ENCODE measurements at places on chromosomes 11 and 22.
A peak's percentile ranks its signal among the peaks of the same experiment; 100 is the strongest.

GRCh38 chr11:2301631-2302305, at the start of the genes C11orf21 and TSPAN32:
Gene C11orf21 (minus strand): TSS chr11:2301918. CDS start chr11:2301808, 110 bp downstream.
Gene TSPAN32 (plus strand): TSS chr11:2302013. CDS start chr11:2302150, 137 bp downstream.
- peak; percentile 78 for DNase-seq

GRCh38 chr11:68980776-68981065, at the start of gene MRGPRD:
Gene MRGPRD (minus strand): TSS chr11:68980986. CDS start chr11:68980986, 0 bp downstream.
- DNase-seq: no peak

GRCh38 chr22:27774200-27774599, 27.4 kb downstream of the MN1 start:
- no peak for DNase-seq

DNA sequence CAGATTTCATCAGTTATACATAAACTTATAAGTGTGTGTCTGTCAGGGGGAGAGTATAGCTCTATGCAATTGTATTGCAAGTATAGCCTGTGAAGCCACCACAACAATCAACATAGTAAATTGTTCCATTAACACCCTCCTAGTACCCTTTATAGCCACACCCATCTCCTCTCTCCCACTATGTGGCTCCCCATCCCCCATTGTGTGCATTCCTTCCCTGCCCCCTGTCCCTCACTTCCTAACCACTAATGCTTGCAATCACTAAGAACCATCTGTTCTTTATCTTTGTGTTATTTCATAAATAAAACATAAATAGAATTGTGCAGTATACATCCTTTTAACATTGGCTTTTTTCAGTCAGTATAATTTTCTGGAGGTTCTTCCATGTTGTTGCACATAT, 83.1 kb upstream of the SLC5A12 start:
- no peak for DNase-seq

- peak; percentile 65 for DNase-seq
Measured at GRCh38 chr22:30309951-30310741, 16.6 kb downstream of the TBC1D10A start.

DNA sequence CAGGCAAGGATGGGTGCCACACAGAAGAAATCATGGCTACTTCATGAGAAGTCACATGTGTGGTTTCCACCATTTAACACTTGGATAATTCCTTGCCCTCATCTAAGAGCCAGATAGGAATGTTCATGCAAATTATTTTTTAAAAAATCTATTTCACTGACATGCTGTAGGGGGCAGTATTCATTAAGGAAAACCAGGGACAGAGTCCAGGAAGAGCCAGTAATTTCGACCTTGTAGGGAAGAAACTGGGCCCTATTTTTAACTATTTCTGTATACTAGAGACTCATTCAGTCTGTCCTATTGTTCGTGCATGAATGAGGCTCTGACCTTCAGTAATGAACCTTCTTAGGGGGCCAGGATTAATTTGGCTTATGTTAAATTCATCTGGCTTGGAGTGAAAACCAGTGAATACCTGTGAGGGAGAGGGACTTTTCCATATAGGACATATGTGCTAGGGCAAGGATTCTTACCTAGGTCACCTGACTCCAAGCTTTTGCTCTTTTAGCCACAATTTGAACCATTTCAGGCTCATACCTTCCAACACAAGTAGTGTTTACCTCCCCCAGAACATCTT, 192.7 kb downstream of the NAV2 start:
- DNase-seq: no peak

DNA sequence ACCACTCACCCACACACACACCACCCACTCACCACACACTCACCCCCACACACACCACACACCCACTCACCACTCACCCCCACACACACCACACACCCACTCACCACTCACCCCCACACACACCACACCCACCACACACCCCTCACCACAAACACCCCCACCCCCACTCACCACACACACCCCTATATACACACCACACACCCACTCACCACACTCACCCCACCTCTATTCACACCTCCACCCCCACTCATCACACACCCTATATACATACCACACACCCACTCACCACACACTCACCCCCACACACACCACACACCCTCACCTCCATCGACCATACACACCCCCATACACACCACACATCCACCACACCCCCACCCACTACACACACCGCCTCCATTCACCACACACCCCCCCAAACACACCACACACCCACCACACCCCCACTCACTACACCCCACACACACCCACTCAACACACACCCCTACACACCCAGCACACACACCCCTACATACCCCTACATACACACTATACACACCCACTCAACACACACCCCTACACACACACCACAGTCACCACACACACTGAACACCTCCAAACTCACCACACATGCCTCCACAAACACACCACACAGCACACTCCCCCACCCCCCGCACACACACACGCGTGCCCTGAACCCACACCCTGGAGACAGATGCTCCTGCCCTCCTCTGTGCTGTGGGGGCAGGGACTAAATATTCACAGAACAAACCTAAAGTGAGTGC, 19.0 kb upstream of the TTLL12 start:
- DNase-seq: peak; percentile 6

DNA sequence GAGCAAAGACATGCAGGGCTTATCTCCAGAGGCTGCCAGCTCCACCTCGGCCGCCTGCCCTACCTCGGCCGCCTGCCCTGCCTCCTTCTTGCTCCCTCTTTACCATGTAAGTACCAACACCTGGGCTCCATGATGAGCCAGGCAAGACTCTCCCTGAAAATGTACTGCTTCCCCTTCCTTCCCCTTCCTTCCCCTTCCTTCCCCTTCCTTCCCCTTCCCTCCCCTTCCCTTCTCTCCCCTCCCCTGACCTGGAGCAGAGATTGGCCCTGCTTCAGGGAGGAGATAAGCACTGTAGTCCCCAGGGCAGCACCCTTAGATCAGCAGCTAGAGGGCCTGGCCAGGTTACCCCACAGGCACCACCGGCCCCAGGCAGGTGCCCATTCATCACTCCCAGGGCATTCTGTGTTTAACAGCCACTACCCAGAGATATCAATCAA, 25.4 kb upstream of the ADORA2A start:
- DNase-seq: no peak

DNA sequence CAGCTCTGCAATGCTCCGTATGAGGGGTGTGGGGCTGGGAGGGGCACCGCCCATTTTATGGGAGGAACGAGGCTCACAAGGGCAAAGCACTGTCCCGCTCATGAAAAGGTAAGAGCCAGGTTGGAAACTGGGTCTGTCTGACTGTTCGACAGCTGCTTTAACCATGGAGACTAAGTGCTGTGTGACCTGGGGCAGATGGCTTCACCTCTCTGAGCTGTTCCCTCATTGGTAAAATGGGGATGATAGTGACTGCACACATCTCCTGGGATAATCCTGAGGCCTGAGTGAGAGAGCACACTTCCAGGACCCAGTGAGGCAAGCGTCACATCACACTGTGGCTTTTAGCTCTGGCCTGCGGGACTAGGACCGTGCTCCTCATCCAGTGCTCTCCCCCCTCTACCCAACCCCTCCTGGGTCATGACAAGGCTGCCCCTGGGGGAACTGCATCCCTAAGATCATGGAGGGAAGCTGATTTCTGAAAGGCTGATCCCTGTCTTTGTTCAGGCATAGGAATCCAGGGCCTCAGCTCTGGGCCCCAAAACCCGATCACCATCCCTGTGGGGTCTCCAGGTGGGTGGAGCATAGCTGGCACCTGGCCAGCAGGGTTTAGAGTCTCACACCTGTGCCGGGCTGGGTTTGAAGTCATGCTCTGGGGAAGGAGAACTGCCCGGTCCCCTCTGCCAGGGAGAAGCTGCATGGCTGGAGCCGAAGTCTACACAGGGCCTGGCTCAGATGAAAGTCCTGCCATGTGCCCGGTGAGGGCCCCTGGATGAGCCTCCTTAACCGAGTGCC, 21.3 kb downstream of the FGF3 start:
- no peak for DNase-seq

GRCh38 chr22:27474112-27474571, 327.4 kb downstream of the MN1 start:
- DNase-seq: no peak

- DNase-seq: no peak
Measured at GRCh38 chr11:9739123-9739900, 75.4 kb downstream of the SWAP70 start.

DNA sequence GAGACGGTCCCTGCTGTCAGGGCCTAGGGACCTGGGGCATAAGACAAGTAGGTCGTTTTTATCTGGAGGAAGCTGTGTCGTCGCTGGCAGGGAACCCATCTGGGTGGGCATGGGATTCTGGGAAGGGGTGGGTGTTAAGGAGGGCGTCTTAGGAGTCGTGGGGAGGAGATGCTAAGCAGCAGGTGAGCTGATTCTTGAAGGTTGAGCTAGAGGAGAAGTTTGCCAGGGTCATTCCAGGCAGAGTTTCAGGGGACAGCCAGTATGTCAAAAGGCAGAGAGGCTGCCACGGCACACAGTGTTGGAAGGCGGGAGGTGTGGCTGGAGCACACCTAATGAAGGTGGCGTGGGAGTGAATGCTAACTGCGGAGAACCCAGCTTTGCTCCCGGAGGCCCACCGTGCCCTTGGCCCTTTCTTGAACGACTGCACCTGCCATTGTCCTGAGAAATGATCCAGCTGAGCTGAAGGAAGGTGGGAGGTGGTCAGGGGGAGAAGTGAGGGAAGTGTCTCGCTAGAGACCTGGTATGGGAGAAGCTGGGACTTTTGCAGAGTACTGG, 1.3 kb downstream of the FAM118A start:
- DNase-seq: no peak

DNA sequence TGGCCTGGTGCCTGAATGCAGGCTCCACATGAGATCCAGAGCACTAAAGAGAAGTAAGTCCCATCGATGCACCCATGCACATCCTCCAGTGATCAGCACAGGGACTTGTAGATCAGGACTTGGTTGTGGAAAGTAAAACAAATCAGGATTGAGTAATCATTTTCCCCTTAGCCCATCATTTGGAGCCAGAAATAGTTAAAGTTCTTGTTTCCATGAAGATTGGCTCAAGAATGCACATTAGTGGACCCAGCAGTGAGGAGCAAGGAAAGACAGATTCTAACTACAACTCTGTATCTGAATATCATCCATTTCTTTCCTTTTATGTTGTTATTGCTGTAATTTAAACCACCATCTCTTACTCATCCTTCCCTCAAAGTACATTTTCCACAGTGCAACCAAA, 19.1 kb downstream of the CCDC83 start:
- no peak for DNase-seq

DNA sequence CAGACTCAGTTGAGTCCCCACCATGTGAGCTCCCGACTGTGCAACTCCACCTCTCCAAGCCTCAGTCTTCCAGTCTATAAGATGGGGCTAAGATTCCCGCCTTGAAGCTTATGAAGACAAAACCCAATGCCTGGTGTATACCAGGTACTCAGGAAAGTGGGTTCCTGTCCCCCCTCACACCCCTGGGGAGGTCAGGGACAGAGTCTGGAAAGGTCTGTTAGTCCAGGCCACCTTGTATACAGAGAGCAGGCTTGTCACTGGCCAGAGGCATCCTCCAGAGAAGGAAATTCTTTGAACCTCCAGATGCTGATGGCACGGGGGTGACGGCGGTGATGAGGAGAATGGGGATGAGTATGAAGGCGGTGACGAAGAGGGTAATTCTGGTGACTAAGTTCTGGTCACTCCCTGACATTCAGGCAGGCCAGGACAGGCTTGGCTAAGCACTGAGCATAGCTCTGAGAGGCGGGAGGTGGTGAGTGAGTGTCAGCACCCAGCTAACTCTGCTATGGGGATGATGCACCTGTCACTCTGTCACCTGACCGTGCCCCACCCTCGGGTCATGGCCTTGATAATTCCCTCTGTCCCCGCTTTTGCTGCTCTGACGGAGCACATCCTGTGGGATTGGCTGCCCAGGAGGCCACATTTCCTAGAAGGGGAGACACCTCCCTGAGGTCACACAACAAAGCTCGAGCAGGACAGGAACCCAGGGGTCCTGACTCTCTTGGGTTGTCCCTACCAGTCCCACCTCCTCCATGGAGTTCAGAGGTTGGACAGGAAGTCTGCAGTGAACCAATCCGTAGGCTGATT, 30.9 kb upstream of the CSNK1E start:
- no peak for DNase-seq

DNA sequence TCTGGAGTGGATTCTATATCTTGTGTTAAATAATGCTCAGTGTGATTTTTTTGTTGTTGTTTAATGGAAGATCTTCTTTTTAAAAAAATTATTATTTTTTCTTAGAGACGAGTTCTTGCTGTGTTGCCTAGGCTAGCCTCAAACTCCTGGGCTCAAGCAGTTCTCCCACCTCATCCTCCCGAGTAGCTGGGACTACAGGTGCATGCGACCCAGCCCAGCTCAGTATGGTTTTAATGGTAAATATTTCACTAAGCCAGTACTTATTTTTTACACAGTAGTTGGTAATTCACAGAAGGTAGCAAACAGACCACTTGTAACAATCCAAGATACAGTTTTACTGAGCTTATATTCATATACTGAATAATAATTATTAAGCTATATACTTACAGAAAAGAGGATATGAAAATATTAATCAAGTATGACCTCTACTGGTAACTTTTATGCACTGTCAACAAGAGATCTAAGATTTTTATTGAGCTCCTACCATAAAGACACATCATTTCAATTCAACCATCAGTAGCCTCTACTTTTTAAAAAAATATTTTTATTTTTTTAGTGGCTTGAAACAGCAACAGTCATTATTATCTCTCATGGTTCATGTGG, 6.1 kb upstream of the CD59 start:
- peak; percentile 35 for DNase-seq

DNA sequence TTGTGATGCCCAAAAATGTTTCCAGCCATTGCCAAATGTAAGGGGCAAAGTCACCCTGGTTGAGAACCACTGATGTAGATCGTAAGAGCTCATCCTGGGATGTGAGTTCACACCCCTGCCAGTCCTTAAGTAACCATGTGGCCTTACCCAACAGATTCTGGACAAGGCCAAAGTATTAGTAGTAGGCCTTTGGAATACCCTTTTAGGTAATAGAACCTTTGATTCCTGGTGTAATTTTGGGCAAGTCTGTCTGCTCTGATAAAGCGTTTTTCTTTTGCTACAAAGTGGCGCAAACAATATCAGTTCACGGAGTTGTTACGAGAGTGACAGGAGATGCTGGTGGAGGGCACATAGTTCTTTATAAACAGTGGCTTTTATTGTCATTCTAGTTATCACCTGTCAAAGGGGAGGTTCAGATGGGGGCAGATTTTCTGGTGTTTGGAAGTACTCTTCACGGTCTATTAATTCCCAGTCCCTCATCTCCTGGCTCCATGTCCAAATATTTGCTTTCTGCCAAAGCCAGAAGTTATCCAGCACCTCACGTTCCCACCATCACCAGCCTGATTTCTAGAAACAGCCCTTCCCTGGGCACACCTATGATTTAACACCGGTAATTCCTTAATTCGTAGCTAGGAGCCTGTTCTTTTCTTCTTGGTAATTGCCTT, 73.8 kb upstream of the CRYBB3 start:
- DNase-seq: no peak

GRCh38 chr11:121408830-121409229, 43.3 kb upstream of the SORL1 start:
- no peak for DNase-seq

DNA sequence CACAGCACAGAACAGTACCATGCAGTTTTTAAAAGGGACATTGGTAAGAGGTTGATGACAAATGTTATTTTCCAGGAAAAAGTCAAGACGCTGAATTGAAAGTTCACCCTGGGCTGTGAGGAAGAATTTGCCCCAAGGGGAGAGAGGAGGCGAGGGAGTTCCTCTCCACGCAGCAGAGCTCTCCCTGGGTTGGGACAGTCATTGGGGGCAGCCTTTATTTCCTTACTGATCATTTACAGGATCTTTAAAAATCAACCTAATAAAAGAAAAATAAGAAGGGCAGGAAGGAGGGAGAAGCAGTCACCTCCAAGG, 49.9 kb upstream of the WNT7B start:
- DNase-seq: no peak
